Endothelial cell (in vitro differentiated cells): ENCODE measurements at places on chromosomes 4 and X.
A peak's percentile ranks its signal among the peaks of the same experiment; 100 is the strongest.

- DNase-seq = no peak
These were observed 55.9 kb upstream of the ABCB7 start for GRCh38 chrX:75211976-75212375.

- DNase-seq = no peak
These were observed 41.6 kb upstream of the CYLC1 start for GRCh38 chrX:83819304-83819703.

DNA sequence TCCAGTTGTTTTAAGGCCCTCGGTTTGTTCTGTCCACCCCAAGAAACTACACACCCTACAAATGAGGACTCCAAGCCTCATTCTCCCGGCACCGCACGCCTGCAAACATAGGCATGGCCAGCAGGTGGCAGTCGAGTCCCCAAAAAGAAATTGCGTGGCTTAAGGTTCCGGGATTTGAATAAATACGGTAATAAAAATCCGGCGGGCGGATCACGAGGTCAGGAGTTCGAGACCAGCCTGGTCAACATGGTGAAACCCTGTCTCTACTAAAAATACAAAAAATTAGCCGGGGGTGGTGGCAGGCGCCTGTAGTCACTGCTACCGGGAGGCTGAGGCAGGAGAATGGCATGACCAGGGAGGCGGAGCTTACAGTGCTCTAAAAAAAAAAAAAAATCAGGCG, 21.8 kb upstream of the CSF2RA start:
- peak; percentile 41 for DNase-seq

DNA sequence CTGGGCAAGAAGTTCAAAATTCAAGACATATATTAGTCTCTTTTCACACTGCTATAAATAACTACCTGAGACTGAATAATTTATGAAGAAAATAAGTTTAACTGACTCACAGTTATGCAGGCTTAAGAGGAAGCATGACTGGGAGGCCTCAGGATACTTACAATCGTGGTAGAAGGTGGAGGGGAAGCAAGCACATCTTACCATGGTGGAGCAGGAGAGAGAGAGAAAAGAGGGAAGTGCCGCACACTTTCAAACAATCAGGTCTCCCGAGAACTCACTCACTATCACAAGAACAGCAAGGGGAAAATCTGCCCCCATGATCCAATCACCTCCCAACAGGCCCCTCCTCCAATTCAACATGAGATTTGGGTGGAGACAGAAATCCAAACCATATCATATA, 273.3 kb upstream of the RASGEF1B start:
- DNase-seq = no peak

GRCh38 chr4:183657564-183657963, 1.4 kb downstream of the RWDD4 start:
- no peak for DNase-seq
